Fibroblast of skin of left quadriceps (primary cell): ENCODE measurements at places on chromosomes 1 and 21.

DNA sequence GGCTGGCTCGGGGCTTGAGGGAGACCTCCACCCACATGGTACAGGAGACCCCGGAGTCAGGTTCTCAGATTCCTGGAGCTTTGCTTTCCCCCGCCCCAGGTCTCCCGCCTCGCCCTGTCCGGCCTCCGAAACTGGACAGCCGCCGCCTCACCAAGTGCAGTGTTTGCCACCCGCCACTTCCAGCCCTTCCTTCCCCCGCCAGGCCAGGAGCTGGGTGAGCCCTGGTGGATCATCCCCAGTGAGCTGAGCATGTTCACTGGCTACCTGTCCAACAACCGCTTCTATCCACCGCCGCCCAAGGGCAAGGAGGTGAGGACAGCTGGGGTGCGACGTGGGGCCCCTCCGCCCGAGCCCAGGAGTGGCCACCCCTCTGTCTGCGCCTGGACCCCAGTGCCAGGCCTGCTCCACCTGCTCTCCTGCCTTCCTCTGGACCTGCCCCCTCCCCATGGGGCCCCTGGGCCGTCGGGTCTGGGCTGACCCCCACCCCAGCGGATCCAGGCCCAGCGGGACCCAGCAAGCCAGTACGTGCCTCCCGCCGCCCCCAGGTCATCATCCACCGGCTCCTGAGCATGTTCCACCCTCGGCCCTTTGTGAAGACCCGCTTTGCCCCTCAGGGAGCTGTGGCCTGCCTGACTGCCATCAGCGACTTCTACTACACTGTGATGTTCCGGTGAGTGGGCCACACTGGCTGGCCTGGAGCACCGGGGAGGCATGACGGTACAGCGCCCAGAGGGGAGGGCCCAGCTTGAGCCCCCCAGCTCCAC lies 8.7 kb downstream of the SELENON start:
- DNase-seq, result no peak

- no peak for DNase-seq
These were observed 15.9 kb downstream of the DUSP10 start for GRCh38 chr1:221725735-221726672.

DNA sequence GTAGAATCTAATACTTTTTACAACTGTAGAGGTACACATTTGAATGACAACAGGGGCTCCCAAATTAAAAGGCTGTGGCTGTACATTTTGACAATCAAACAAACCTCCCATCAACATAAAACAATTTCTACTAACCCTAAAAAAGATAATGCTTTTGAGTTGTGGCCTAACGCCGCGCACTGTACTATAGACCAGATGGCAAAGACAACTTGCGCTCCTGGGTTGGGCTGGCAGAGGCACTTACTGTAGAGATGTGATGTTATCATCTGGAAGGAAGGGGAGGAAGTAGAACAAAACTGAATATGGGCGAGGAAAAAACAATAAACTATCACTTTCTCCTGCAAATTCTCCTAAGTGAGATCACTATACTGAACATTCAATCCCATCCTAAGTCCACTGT lies 26.1 kb downstream of the SPRTN start:
- DNase-seq, result no peak

GRCh38 chr1:234558330-234558836 lies 51.6 kb downstream of the IRF2BP2 start:
- no peak for DNase-seq

- no peak for DNase-seq
These were observed 1227.3 kb downstream of the PLA2G4A start for GRCh38 chr1:188056011-188056410.

DNA sequence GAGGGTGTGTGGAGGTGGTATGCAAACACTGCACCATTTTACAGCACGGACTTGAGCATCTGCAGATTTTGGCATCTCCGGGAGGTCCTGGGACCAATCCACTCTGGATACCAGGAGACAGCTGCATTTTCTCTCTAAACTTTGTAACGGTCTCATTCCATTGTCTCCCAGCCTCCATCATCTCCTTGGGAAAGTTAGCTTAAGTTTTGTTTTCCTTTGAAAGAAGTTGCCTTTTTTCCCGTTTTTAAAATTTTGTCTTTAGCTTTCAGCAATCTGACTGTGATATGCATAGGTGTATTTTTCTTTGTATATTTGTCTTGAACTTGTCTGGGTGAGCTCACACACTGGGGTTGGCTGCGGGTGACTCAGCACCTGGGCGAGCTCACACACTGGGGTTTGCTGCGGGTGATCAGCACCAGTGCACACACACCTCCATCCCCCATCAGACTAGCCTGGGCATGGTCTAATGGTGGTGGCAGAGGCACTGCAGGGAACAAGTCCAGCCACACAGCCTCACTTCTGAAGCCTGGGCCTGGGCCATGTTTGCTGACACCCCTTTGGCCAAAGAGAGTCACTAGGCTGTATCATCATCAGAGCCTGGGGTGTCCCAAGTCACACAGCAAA lies 32.1 kb upstream of the COL18A1 start:
- DNase-seq, result no peak

GRCh38 chr1:33195556-33195955 lies 13.7 kb upstream of the TRIM62 start:
- DNase-seq, result no peak

DNA sequence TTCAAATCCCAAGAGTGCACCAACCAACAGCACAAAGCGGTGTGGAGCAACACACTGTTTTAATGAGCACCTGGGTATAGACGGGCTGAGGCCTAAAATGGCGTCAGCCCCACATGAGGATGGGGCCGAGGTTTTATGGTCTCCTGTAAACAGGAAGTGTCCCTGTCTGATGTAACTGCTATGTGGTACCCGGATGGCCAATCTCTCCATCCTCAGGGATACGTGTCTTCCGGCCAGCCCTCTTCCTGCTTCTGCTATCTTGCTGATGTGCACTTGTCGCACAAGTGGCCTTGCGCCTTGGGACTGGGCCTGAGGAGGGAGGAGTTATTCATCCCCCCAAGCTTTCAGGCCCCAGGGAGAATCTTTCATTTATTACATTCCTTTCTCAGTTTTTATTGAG lies 73.5 kb downstream of the CNST start:
- DNase-seq, result no peak

GRCh38 chr1:227661495-227661894 lies 73.6 kb downstream of the JMJD4 start:
- no peak for DNase-seq

DNA sequence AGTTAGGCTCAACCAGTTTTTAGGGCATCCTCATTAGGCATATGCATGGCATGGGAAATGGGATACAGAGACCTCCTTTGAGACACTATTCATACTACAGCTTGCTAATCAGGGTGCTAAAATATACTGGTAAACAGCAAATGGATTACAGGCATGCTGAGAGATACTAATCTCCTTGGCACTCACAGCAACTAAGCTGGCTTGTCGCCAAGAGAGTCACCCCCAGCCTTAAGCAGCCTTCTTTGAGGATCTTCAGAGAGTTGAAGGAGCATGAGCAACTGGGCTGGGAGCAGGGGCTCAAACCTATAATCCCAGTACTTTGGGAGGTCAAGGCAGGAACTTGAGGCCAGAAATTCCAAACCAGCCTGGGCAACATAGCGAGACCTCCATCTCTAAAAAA lies 120.1 kb upstream of the NR5A2 start:
- no peak for DNase-seq
